Breast epithelium (tissue), 4 donors: ENCODE measurements at places on chromosomes 12 and 14. TPM values are rescaled to one million over a fixed set of nuclear protein-coding genes. Genes with fewer than 3 reads are reported as not detected.

DNA sequence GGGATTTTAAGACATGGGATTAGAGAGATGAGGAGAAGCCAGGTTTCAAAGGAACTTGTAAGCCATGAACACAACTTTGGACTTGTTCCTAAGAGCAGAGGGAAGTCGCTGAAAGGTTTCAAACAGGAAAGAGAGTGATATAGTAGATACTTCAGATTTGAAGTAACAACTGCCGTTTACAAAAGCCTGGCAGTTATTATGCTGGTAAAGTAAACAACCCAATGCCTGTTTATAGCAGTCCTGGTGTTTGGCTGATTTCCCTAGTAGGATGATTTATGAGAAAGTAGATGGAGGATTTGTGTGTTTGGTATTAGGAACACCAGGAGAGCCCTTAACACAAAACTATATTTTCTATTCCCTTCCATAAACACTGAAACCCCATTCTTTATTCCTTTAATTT is 285.7 kb downstream of the RMST start:
- no peak overlapping the region for H3K27ac ChIP-seq
- H3K4me1 ChIP-seq: no peaks in the 10 kb centered on the region
- no peaks in the 10 kb centered on the region for H3K27me3 ChIP-seq
- no peaks in the 10 kb centered on the region for H3K36me3 ChIP-seq

DNA sequence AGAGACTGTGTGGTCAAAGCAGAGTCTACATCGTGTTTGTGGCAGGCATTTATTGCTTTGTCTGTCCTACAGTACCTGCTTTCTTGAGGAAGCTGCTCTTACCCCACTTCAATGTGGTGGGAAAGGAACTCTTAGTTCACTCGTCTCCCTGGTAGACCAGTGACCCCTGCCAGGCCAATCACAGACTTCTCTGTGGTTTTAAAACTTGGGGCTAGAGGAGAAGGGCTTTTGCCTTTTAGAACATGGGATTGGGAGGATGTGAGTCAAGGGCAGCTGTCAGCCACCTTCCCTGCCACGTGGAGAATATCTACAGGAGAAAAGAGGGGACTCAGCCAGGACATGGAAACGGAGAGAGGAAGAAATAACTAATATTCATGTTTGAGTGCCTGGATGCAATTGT is 36.8 kb upstream of the TMED10 start:
- H3K4me1 ChIP-seq: no peaks in the 10 kb centered on the region
- no peaks in the 10 kb centered on the region for H3K36me3 ChIP-seq
- no peaks in the 10 kb centered on the region for H3K27me3 ChIP-seq
- H3K27ac ChIP-seq: no peak overlapping the region
- no peak overlapping the region for H3K4me3 ChIP-seq

- DNase-seq: no peak
- H3K4me1 ChIP-seq: no peaks in the 10 kb centered on the region
- no peak overlapping the region for H3K4me3 ChIP-seq
Measured at GRCh38 chr12:104420868-104421267, 35.9 kb upstream of the CHST11 start.

- no peak overlapping the region for H3K4me3 ChIP-seq
- no peak for DNase-seq
- H3K27me3 ChIP-seq: no peaks in the 10 kb centered on the region
- H3K27ac ChIP-seq: peak overlapping the region; percentile 87
Measured at GRCh38 chr14:34496007-34496678, 34.1 kb upstream of the SPTSSA start.

GRCh38 chr12:12990700-12991468 is 9.2 kb downstream of the HEBP1 start:
- DNase-seq: no peak
- H3K4me1 ChIP-seq: no peaks in the 10 kb centered on the region
- H3K27me3 ChIP-seq: no peaks in the 10 kb centered on the region
- H3K36me3 ChIP-seq: peaks cover 11% of the 10 kb centered on the region
- no peak overlapping the region for H3K27ac ChIP-seq

GRCh38 chr12:65454115-65454787 is 175.8 kb downstream of the MSRB3 start:
- H3K4me3 ChIP-seq: no peak overlapping the region
- H3K27ac ChIP-seq: no peak overlapping the region
- DNase-seq: no peak

GRCh38 chr14:76715511-76716081 is 45.7 kb upstream of the VASH1 start:
- H3K4me3 ChIP-seq: no peak overlapping the region
- H3K27ac ChIP-seq: no peak overlapping the region
- H3K27me3 ChIP-seq: no peaks in the 10 kb centered on the region

DNA sequence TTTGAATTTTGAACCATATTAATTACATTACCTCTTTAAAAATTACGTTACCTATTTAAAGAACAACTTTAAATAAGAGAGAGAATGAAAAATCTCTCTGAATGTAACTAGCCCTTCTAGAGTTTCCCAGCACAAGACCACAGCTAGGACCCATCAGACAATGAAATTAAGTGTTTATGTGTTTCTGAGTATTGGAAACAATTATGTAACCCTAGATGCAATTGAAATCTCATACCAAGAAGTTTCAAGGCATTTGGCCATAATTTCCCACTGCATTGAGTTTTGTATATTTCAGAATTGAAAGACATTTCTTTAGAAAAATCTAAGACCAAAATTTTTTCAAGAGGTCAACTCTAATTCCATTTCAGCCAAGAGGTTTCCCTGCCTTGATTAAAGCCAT is 47.1 kb downstream of the SERPINA3 start:
- no peaks in the 10 kb centered on the region for H3K27me3 ChIP-seq
- no peak overlapping the region for H3K27ac ChIP-seq
- no peaks in the 10 kb centered on the region for H3K36me3 ChIP-seq
- DNase-seq: no peak
- no peaks in the 10 kb centered on the region for H3K4me1 ChIP-seq
- H3K4me3 ChIP-seq: no peak overlapping the region

GRCh38 chr12:77152623-77153193 is 87.3 kb upstream of the E2F7 start:
- no peaks in the 10 kb centered on the region for H3K36me3 ChIP-seq
- H3K4me3 ChIP-seq: no peak overlapping the region
- H3K27me3 ChIP-seq: no peaks in the 10 kb centered on the region
- no peak for DNase-seq
- no peak overlapping the region for H3K27ac ChIP-seq

Gene RIMBP2
- total RNA-seq: under 0.01 TPM

Gene RHOJ
- 2.4 TPM for total RNA-seq

Gene NANOG
- not detected for total RNA-seq
